ENCODE measurements at places on chromosomes 1 and 21. TPM values are rescaled to one million over a fixed set of nuclear protein-coding genes. Genes with fewer than 3 reads are reported as not detected.

GRCh38 chr1:90335558-90335957 is 340.6 kb downstream of the ZNF326 start:
- no peak for DNase-seq

DNA sequence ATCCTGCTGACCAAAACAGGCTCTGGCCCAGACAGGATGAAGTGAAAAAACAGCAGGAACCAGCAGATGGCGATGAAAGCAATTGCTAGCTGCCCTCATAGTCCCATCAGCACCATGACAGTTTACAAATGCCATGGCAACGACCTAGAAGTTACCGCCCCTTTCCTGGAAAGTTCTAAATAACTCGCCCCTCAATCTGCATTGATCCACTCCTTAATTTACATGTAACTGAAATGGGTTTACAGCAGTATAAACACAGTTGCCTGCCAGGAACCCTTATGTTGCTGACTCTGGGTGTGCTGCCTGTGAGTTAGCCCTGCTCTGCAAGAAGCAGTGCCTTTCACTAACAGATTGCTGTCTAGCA is 65.5 kb upstream of the CR1L start:
- no peak for DNase-seq

DNA sequence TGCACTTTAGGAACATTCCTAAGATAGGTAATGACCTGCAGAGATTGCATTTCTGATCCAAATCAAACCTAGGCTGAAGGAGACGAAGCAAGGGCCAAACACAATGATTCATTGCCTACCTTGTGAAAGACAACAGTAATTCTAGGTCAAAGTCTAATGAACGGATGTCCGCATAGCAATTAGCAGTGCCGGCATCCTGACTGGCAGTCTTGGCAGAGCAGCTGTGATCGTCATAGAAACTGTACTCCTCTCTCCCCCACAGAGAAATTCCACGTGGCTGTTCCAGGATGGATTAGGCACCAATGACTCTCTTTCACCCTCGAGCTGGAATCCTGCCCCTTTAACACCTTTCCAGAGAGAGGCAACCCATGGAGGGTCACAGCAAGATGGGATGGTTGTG is 28.9 kb upstream of the VAV3 start:
- DNase-seq, result no peak

Gene FAM3B
- 22.8 TPM for polyA plus RNA-seq

Gene ARHGAP30
- polyA plus RNA-seq, result 2.1 TPM

Measured in left renal cortex interstitium (tissue), 4 donors.